SK-N-DZ (cell line): ENCODE measurements at places on chromosomes 11 and 22.

- DNase-seq, result no peak
These were observed 78.3 kb downstream of the MICAL3 start for GRCh38 chr22:17945888-17946648.

GRCh38 chr11:22454461-22455090 lies 116.4 kb downstream of the SLC17A6 start:
- no peak for DNase-seq

DNA sequence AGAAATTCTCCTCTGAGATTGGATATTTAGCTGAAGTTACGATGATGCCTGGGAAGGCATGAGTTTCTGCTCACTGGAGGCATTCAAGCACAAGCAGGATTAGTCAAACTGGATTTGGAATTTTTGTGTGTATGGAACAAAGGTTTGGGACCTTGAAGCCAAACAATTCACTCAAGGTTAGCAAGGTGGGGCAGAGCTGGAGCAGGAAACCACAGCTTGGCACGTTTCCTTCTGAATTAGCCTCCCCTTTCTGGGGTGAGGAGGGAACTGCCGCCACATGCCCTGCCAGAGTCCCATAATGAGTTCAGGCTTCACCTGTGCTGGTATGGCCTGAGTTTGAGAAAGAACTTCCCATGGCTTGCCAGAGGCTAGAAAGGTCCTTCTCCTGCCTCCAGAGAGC lies 50.9 kb upstream of the RRAS2 start:
- DNase-seq, result no peak

DNA sequence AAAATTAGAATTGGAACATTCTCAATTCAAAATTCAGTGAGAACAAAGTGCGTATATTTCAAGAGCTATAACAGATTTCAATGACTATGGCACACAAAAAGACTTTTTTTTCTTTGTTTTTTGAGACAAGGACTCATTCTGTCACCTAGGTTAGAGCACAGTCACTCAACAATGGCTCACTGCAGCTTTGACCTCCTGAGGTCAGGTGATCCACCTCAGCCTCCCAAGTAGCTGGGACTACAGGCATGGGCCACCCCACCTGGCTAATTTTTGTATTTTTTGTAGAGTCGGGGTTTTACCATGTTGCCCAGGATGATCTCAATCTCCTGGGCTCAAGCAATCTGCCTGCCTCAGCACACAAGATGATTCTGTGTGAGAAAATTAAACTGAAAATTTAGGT lies 51.5 kb downstream of the PIK3C2A start:
- DNase-seq, result no peak

GRCh38 chr22:35914665-35915476 lies 113.8 kb downstream of the RBFOX2 start:
- peak; percentile 90 for DNase-seq

- DNase-seq, result no peak
These were observed 26.0 kb upstream of the FLI1 start for GRCh38 chr11:128667873-128668272.

GRCh38 chr11:88320149-88320559 lies 17.4 kb downstream of the CTSC start:
- DNase-seq, result no peak

- no peak for DNase-seq
These were observed 1.3 kb downstream of the ACTN3 start for GRCh38 chr11:66548041-66548440.

DNA sequence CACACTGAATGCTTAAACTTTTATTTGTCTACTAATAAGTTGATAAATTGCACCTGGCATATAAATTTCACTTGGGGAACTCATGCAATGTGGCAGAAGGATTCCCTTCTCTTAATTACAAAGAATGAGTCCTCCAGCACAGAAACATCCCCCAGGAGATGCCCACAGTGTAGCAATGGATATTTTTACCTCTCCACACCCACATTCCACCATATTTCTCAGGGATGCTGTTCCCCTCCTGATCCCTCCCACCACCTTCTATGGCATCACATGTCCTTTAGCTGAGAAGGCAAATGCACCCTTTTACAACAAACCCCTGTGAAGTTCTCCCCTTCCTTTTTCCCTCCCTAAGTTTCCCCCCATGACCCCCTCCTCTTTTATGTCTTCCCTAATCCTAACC lies 56.1 kb upstream of the UBASH3B start:
- DNase-seq, result no peak

GRCh38 chr22:30261134-30261533 lies 5.5 kb downstream of the OSM start:
- DNase-seq, result no peak

- DNase-seq, result no peak
These were observed 23.0 kb downstream of the SHANK3 start for GRCh38 chr22:50695421-50696250.

- peak; percentile 63 for DNase-seq
These were observed 796 bp downstream of the MYOD1 start for GRCh38 chr11:17719938-17720795.

DNA sequence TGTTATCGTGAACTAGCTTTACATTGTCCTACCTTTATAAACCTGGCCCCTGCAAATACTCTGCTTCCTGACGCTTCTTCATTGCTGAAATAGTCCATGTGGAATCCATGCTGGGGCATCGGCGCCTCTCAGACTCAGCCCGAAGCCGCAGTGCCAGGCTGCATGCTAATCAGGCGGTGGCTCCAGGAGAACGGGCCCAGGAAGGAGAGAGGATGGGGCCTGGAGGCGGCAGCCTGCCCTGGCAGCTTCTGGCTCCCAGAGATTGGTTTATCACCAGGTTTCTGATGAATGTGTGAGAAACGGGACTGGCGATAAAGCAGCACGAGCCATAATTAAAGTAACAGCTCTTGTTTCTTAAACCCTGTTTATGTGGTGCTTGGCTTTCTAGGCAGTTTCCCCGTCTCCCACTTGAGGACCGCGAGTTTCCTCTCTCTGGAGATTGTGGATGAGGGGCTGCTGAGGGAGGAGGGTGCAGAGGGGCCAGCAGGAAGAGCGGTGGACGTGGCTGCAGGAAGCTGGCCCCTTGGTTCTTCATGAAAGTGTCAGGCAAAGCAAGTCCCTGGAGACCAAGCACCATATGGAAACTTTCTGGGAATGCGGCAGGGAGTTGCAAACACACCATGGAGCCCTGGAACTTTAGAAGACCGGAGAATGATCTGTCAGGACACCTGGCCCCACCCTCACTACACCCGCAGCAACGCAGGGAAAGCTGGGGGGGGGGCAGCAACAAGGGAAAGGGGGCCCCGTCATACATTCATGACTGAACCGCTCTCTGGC lies 93.4 kb downstream of the NTM start:
- no peak for DNase-seq

DNA sequence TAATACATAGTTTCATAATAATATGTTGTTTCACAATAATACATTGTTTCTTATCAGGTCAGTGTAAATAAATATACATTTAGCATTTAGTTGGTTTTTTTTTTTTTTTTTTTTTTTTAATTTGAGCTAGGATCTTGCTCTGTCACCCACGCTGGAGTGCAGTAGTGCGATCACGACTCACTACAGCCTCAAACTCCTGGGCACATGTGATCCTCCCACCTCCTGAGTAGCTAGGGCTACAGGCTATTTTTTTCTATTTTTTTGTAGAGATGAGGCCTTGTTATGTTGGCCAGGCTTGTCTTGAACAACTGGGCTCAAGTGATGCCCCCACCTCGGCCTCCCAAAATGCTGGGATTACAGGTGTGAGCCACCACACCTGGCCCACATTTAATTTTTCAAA lies 43.5 kb downstream of the MIAT start:
- DNase-seq, result no peak

DNA sequence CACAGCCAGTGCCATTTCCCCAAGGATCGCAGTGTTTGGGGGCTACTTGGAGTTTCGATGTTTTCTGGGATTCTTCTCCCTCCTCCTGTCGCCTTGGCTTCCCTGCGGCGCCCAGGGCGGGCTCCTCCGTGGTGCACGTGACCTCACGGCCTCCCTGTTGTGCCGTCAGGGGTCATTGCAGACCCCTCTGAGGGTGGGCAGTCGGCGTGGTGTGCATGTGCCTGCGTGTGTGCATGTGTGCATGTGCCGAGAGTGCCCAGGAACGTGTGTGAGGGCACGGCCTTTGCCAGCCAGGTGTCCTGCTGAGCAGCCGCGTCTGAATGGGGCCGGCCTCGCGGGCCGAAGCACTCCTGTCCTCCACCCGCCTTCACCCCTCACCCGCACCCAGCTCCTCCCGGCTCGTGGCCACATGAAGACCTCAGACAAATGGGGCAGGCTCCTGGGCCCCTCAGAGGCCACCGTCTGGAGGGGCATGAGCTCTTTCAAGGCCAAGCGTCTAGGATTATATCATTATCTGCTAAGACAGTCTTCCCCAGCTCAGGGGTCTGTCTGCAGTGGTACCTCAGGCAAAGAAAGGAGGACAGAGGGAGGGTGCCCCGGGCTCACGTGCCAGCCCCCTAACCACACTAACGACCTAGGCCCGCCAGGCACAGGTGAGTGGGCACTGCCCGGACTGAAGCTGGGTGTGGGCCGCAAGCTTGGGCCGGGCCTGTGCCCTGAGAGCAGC lies 9.4 kb upstream of the MRPL23 start:
- DNase-seq, result no peak

DNA sequence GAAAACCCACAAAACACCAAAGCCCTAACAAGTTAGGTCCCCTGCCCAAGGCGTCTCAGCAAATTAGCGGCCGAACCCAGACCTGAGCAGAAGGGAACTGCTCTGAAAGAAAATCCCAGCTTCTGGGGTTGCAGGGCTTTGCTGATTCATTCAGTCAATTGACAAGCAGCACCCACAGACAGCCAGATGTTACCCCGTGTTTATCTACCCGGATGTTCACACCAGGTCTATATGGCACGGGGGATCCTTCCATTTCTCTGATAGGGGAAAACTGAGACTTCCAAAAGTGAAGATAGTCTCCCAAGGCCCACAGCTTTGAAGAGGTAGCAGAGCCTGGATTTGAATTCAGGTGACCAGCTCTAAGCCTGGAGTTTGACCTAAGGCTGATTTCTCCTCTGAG lies 14.0 kb upstream of the OAF start:
- no peak for DNase-seq
